ENCODE measurements at places on chromosomes 1 and 21.

DNA sequence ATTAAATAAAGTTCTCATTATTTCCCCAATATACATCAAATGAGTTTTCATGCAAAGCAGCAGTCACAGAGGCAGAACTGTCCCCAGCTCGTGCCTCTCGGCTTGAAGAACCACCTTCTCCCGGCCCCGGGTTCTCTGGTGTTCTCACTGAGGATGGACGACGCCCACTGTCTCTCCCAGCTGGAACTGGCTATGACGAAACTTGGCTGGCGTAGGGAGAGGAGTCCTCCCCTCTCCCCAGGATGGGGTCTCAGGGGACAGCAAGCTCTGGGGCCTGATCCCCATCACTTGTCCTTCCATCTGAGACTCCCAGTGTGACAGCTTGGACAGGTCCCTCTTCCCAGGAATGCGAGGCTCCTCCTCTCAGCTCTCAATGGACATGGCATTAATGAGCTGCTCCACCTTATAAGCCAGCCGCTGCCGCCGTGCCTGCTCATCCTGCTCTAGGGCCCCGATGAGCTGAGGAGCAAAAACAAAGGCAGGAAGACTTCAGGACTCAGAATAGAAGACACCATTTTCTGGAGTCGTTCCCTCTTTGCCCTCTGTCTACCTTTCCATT, 116.0 kb upstream of the CD34 start:
- no peak for DNase-seq

DNA sequence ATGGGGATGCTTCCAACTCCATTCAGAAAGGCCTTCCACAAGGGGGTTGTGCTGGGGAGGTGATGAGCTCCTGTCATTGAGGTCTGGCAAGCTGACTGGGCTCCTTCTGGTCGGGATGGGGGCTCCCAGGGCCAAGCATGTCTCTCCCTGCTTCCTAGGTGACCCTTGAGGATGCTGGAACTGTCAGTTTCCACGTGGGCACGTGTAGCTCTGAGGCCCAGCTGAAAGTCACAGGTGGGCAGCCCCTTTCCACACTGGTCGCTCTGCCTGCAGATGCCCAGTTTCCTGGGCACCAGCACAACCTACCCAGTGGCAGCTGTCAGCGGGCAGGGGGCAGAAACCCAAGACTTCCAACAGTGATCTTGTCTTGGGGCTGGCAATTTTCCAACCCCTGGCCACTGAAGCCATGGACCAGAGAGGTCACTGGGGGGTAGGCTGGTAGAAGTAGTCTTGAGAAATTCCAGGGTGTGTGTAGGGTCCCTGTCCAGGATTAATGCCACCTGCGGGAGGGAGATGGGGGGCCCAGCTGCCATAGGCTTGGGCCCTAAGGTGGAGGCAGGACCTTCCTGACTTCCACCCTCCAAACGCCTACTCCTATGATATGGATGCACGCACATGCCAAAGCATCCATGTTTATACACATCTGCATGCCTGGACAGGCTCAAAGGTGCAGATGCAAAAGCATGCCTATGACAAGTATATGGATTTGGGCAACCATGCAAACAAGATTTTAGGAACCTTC, 97.1 kb downstream of the TRIM11 start:
- no peak for DNase-seq

DNA sequence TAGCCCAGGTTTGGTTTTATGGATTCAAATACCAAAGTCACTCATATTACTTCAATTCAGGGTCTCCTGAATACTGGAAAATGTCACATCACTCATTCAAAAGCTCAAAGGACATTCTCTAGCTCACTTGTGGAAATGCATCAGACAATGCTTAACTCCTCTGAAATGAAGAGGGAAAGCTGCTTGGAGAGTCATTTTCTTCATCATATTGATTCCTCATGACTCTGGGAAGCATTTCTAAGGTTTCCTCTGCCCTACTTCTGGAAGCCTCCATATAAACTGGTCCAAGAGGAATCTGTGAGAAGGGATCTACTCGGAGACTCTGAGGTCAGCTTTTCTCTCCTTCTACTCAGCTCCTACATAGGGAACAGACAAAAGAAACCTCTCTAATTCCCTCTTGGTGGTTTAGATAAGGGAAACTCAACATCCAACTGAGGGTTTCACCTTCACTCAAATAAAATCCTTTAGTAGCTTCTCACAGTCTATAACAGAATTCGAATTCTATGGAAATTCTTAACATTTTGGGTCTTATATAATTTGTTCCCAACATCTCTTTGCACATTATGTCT, 36.4 kb upstream of the RBBP5 start:
- no peak for DNase-seq

DNA sequence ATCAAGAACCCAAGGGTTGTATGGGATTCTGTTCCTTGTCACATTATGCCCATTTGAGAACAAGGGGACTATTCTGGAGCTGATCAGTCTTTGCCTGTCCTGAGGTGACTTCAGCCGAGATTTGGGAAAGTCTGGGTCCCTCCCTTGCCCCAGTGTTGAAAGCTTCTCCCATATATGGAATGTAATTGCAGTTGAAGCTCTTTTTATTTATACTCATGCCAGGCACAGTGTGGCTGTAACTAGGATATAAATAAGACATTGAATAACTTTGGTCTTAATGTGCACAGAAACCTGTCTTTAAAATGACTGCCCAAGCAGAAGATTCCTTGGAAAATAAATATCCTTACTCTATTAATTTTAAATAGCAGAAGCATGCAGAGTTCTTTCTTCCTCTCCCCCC, 15.2 kb downstream of the AKNAD1 start:
- DNase-seq: no peak

- no peak for DNase-seq
Observed at GRCh38 chr1:40766017-40766416, 17.6 kb upstream of the KCNQ4 start.

DNA sequence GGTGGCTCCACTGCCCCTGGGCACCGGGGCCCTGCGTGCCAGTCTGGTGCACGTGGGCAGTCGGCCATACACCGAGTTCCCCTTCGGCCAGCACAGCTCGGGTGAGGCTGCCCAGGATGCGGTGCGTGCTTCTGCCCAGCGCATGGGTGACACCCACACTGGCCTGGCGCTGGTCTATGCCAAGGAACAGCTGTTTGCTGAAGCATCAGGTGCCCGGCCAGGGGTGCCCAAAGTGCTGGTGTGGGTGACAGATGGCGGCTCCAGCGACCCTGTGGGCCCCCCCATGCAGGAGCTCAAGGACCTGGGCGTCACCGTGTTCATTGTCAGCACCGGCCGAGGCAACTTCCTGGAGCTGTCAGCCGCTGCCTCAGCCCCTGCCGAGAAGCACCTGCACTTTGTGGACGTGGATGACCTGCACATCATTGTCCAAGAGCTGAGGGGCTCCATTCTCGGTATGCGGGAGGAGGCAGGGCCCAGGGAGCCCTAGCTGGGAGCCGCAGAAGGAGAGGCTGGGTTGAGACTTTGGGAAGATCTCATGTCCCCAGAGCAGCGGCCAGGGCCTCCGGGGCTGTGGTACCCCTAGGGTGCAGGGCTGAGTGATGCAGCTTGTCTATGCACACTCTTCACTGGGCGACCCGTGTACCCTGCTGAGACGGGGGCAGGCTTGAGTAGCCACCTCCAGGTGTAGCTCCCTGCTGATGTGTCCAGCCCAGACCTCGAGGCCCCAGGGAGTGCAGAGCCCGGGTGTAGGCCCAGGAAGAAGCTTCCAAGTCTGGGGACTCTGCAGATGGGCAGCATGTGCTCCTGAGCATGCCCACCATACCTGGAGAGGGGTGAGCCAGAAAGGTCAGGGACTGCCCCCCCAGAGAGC, 1.8 kb downstream of the VWA1 start:
- DNase-seq: no peak

DNA sequence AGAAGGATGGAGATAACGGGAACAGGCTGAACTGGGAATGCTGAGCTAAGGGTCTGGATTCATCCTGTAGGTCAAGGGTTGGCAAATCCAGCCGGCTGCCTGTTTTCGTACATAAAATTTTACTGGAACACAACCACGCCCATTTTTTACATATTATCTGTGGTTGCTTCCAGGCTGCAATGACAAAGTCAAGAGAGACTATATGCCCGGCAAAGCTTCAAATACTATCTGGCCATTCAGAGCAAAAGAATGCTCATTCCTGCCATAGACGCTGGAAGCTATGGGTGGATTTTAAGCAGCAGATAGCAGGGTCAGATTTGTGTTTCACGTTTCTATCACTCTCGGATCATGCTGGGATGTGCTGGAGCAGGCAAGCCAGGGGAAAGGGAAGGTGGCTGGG, 137.9 kb upstream of the EDN2 start:
- DNase-seq: no peak

- DNase-seq: no peak
Observed at GRCh38 chr1:11026052-11026451, 13.6 kb downstream of the TARDBP start.

DNA sequence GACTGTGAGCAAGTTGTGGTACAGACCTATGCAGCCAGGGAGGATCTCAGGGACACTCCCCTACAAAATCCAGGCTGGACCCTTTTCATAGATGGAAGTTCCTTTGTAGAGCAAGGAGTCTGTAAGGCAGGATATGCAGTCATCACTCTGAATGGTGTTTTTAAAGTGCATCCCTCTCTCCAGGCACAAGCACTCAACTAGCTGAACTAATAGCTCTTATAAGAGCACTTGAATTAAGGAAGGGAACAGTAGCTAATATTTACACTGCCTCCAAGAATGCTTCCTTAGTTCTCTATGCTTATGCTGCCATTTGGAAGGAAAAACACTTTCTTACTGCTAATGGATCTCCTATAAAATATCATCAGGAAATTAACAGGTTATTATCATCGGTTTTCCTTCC, 27.0 kb upstream of the SMYD3 start:
- DNase-seq: no peak

DNA sequence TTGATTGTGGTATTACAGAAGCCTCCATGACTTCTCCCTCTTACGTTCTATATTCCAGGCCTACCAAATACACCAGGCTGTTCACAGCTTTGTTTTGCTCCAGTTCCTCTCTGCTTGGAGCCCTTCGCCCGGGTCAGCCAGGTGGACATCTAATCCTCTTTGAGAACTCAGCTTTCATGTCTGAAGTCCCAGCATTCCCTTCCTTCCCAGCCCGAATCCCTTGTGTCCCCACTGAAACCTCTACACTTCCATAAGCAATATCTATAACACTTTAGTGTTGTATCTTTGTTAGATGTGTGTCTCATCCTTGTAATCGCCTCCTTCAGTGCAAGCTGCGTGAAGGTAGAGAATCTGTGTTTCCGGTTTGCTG, 1.9 kb downstream of the RNF11 start:
- DNase-seq: no peak

Measured in fibroblast of mammary gland (primary cell).